ENCODE measurements at places on chromosomes 1 and 21.
A peak's percentile ranks its signal among the peaks of the same experiment; 100 is the strongest.

GRCh38 chr1:159900755-159901360 is 893 bp upstream of the CFAP45 start:
- DNase-seq = no peak

GRCh38 chr1:109509176-109510134 is at the start of gene AMIGO1:
AMIGO1 (minus strand) TSS chr1:109509727; CDS start chr1:109508912, 815 bp downstream.
- DNase-seq = peak; percentile 30

DNA sequence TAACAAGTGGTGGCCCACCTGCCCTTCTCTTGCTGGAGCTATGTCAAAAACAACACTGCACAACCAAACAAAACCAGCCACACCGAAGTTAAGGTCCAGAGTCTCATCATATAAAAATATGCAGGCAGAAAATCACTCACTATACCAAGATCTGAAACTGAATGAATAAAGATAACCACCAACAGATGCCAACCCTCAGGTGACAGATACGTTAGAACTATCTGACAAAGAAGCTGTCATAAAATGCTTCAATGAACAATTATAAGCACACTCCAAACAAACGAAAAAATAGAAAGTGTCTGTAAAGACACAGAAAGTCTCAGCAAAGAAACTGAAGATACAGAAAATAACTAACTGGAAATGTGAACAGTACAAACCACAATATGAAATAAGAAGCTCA is 14.0 kb downstream of the ZNF496 start:
- DNase-seq = no peak

- DNase-seq = no peak
Measured at GRCh38 chr1:234144901-234145300, 228.4 kb upstream of the COA6 start.

DNA sequence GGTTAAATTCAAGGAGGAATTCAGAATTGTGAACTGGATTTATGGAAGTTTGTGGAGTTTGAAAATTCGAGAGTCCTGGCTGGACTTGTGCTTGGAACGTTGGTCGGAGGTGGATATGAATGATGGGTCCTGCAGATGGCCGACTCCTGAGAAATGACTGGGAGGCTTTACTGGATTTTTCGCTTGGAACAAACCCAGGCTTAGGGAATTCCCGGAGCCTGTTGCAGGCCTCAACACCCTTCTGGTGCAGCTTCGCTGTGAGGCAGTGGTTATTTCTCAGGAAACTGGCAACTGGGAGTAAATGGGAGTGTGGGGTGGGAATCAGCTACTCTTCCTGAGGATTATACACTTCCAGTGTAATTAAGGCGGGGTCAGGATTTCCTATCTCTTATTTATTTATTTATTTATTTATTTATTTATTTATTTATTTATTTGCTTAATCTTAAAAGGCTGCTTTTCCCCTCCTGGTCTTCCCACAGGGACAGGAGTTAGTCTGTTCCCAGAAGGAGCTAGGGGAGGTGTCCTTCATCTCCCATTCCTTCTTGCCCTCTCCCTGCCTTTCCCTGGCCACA is 21.1 kb downstream of the MAPKAPK2 start:
- no peak for DNase-seq

DNA sequence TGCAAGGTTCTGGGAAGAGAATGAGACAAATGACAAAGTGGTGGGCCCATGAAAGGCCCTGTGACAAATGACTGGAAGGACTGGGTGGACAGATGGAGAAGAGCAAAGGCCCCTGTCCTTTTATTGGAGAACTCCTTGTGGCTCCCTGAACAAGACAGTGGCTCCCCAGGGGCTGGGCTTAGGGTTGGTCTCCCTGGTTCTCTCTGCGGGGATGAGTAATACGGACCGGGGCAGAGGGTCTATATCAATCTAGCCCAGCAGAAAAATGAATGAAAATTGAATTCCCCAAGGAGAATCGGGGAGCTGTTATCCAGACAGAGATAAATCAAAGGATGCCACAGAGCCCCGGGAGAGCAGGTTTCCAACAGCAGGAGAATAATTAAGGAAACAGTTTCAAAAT is 5.2 kb upstream of the LHX4 start:
- no peak for DNase-seq

- DNase-seq = no peak
Measured at GRCh38 chr1:119083980-119084379, 56.5 kb downstream of the WARS2 start.

DNA sequence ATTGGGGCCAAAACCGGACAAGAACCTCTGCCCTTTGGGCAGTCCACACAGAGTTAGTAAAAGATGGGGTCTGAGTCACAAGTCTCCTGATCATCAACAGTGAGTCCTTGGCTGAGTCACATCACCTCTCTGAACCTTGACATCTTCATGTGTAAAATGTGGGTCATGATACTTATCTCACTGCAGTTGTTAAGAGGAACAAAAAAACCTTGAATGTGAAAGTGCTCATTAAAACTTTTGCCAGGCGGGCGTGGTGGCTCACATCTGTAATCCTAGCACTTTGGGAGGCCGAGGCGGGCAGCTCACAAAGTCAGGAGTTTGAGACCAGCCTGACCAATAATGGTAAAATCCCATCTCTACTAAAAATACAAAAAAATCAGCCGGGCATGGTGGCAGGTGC is 15.7 kb downstream of the S100A16 start:
- DNase-seq = peak; percentile 21

GRCh38 chr1:28112388-28113241 is 24.2 kb upstream of the EYA3 start:
- DNase-seq = peak; percentile 17

GRCh38 chr1:10471411-10472219 is 714 bp downstream of the DFFA start:
- no peak for DNase-seq

DNA sequence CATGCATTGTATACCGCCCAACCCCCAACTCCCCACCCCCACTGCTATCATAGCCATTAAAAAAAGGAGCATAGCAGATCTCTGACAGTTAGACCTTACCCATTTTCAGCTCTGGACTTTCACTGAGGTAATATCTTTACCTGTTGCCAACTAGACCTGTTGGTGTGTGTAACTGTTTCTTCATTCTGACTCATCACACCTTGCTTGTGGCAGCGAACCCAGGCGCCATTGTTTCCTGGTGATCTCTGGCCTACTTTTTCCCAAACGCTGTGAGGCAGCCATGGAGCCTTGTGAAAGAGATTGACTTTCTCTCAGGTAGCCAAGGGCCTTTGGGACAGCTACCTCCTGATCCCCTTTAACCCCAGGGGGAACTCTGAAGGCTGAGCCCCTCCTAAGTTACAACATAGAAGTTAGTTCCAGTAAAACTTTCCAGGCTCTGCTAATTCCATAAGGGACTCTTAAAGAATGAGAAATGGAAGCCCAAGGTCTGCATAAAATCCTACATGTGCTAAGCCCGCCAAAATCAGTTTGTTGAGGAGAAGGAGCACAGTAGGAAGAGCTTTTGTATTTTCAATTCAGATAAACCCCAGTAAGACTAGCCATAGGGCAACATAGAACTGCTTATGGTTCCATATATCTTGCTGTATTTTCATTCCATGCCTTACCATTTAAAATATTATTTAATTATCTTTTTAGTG is 196.1 kb upstream of the CAMK1G start:
- DNase-seq = no peak

DNA sequence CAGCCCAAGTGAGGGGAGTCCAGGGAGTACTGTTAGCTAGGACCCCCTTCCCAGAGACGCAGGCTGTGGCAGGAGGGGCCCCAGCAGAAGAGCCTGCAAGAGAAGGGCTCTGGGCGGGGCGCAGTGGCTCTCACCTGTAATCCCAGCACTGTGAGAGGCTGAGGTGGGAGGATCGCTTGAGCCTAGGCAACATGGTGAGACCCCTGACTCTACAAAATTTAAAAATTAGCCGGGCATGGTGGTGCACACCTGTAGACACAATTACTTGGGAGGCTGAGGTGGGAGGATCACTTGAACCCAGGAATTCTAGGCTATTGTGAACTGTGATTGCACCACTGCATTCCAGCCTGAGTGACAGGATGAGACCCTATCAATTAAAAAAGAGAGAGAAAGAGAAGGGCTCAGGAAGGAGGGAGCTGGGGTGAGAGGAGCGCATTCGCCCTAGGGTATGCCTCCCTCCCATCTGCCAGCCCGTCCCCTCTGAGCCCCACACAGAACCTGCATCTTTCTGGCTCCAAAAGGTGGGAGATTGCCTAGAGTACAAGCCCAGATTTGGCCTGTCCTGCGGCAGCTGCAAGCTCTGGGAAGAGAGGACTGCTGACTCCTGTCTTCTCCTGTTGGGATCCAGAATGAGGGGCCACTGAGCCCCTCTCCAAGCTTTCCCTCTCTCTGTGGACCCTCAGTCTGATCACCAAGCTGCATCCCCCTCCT is 3.6 kb downstream of the KCNQ4 start:
- DNase-seq = no peak

DNA sequence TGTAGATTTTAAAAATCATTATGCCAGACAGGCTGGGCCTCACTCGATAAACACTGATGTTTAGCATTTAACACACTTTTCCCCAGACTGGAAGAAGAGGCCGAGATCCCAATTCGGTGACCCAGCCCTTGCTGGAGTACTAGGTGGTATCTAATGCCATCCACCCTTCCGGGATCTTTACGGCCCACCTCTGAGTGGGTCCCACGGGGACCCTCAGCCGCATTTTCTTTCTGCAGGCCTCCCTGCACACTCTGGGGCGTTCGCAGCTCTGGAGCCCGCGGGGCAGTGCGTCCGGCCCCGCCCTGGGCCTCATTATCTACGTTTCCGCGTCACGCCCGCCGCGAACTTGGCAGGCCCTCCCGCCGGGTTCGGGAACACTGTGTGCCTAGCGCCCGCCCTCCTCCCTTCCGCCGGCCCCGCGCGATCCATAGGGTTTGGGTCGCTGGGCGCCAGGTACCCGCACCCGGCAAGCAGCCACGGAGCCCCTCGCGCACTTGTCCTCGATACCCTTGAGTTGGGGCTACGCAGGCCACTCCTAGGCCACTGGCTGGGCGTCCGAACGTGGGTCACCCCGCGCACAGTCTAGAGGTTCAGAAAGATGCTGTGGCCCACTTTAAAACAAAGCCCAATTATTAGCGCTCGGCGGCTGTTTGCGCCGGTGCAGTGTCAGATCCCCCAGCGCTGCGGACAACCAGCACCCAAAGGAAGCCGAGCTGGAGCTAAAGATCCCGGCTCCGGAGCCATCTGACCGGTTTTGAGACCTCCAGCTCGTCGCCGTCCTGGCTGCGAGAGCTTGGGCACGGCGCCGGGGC is 950 bp upstream of the EVA1C start:
- DNase-seq = peak; percentile 60

GRCh38 chr1:202815120-202815519 is 4.4 kb downstream of the PCAT6 start:
- no peak for DNase-seq

- no peak for DNase-seq
Measured at GRCh38 chr1:115118611-115119010, 29.3 kb upstream of the TSPAN2 start.

DNA sequence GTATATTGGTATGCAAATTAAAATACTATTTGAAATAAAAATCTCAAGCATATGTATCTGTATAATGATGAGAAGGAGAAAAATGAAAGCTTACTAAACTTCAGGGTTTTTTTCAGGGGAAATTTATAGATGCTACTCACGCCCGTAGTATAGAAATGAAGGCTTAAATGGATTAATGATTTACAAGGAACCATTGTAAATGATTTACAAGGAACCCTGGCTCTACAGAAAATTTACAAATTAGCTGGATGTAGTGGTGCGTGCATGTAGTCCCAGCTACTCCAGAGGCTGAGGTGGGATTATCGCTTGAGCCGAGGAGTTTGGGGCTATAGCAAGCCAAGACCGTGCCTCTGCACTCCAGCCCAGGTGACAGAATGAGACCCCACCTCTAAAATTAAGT is 150.5 kb downstream of the PCBP3 start:
- DNase-seq = no peak

DNA sequence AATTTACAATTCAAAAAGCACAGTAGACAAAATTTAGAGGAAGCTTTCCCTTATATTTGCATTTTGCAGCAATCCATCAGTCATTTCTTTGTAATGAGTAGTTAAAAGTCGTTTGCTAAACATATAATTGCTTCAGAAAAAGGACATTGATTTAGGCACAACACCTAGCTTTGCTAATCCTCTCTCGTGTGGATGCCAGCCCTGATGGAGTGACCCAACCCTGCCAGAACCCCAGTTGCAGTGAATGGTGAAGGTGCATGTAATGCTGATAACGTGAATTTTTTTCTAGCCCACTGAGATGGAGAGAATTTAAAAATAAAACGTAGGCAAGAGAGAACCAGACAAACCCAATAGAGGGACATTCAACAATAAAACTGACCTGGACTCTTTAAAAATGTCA is 263.4 kb downstream of the GRIK1 start:
- DNase-seq = no peak

DNA sequence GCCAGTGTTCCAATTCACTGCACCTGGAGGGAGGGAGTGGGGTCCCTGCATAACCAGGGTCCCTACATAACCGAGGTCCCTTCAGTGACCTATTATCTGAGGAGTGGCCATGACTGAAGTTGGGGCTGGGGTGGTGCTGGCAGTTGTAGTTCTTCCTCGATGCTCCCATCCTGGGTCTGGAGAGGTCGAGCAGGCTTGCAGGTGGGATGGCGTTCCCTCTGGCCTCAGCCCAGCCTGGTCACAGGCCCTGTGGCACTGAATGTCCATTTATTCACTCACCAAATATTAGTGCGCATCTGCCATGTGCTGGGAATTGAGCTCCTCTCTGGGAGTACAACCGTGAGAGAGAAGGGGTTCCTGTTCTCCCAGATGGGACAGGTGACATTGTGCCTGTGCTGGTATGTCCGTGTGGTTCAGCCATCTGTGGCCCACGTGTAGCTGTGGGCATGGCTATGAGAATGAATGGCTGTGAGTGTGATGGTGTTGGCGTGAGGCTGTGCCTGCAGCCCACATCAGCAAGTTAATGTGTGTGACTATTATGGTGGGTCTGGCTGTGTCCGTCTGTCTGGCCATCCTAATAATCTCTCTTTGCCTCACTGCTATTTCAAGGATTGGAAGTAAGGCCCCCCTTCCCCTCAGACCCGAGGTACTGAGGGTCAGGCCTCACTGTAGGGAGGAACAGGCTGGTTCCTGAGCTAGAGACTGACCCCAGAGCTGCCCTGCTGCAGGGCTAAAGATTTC is 3.9 kb upstream of the SLC6A9 start:
- no peak for DNase-seq

GRCh38 chr1:219119839-219120238 is 53.8 kb upstream of the LYPLAL1 start:
- no peak for DNase-seq

DNA sequence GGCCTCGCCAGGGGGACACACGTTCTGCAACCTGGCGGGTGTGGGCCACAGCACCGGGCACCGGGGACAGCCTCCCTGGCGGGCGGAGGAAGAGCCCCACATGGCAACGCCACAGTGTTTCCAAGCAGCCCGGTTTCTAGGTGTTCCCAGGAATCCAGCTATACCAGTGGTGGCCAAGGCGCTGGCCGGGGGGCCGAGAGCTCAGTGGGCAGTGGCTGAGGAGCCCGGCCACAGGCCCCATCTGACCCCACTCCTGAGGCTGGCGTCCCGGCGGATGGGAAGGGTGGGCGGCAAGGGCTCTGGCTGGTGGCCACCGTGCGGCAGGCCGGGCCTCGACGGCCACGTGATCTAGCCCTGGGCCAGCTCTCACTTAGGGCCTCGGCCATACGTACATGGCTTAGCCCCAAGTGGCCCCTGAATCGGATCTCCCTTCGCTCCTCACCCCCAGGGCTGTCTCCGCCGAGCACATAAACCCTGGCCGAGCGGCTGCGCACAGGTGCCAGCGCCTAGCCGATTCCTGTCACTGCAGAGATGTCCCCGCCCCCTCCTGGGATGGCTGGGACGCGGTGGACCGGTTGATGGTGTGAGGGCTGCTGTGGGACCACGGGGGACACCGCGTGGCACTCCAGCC is 68.7 kb downstream of the MORN1 start:
- DNase-seq = no peak

- DNase-seq = no peak
Measured at GRCh38 chr1:4315202-4315601, 339.2 kb upstream of the AJAP1 start.

All from CD4-positive, alpha-beta T cell treated with Interleukin-4 for 4 hours (primary cell).